Calu3 (cell line): ENCODE measurements at places on chromosomes 16 and 17. TPM values are rescaled to one million over a fixed set of nuclear protein-coding genes. Genes with fewer than 3 reads are reported as not detected.

- H3K36me3 ChIP-seq, result peaks cover 63% of the 10 kb centered on the region
- no peaks in the 10 kb centered on the region for H3K27me3 ChIP-seq
Observed at GRCh38 chr17:81910840-81911276, 341 bp downstream of the PCYT2 start.

PRSS21 gene
- total RNA-seq, result not detected in 2 replicates

DNA sequence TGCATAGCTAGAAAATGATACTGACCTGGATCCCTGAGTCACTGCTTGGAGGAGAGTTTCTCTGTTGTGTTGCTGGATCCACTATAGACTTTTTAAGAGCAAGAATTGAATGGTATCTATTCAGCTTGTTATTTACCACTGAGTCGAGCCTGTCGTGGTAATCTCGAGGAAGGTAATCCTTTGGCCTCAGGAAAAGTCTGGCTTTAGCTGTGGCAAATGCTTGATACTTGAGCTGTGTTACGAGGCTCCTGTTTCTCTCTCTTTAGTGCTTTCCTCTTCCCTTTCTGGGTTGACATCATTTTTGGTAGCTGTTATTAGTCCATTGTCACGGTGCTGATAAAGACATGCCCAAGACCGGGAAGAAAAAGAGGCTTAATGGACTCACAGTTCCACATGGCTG, 314.3 kb downstream of the SNX29 start:
- peaks cover 8% of the 10 kb centered on the region for H3K4me1 ChIP-seq
- H3K4me3 ChIP-seq, result no peak overlapping the region
- H3K27ac ChIP-seq, result no peak overlapping the region

DNA sequence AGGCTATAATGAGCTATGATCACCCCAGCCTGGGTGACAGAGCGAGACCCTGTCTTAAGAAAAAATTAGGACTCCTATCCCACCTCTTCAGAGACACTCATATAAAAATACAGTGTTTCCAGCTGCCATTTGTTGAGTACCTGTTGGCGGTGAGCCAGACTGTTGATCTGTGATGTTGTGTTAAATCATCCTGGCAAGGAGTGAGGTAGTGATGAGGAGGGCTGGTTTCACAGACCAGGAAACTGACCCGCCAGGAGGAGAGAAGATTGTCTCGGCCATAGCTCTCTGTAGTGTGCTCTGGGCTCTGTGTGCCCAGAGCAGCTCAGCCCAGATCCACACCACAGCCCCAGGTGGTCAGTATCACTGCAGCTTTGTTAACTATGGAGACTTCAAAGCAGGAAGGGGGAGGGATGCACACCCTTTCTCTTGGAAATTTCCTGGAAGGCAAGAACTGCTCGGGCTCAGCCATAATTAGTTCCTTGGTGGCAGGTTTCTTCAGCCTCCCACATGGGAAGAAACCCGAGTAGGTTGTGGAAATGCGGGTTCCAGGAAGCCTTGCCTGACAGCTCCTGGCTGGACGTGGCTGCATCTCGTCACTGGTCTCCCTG, 343.0 kb downstream of the SNX29 start:
- no peak for DNase-seq
- H3K4me3 ChIP-seq, result no peak overlapping the region
- peaks cover 28% of the 10 kb centered on the region for H3K4me1 ChIP-seq
- H3K27me3 ChIP-seq, result no peaks in the 10 kb centered on the region
- no peak overlapping the region for H3K27ac ChIP-seq

HOXB1 gene
- not detected in 2 replicates for total RNA-seq

TXNL4B gene
- 18.0 TPM in 2 replicates for total RNA-seq

DNA sequence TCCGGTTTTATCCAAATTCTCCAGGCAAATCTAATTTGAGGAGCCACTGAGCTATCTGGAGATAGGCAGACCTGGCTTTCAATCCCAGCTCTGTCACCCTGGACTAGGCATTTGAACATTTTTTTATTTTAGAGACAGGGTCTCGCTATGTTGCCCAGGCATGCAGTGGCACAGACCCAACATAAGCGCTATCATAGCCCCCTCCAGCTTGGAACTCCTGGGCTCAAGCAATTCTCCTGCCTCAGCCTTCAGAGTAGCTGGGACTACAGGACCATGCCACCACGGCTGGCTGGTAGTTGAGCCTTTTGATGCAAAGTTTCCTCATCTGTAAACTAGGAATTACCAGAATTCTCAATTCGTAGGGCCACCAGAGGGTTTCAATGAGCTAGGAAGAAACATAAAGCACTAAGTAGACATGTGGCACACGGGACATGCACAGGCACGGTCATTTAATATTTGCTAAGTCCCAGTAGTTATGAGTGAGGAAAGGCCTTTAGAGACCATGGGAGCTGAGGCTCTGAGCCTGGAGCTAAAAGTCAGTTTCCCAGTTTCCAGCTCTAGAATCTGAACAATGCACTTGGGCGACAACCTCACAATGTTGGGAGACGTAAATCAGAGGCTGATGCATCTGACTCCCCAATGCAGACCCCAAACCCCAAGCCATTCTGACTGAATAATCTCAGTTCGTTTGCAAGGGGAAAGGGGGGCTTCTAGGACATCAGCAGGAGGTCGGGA, 1.1 kb downstream of the ELOB start:
- peaks cover 80% of the 10 kb centered on the region for H3K36me3 ChIP-seq
- H3K4me3 ChIP-seq, result peak overlapping the region; percentile 93
- DNase-seq, result no peak
- no peaks in the 10 kb centered on the region for H3K27me3 ChIP-seq
- H3K27ac ChIP-seq, result peak overlapping the region; percentile 89
- H3K4me1 ChIP-seq, result peaks cover 23% of the 10 kb centered on the region

DNA sequence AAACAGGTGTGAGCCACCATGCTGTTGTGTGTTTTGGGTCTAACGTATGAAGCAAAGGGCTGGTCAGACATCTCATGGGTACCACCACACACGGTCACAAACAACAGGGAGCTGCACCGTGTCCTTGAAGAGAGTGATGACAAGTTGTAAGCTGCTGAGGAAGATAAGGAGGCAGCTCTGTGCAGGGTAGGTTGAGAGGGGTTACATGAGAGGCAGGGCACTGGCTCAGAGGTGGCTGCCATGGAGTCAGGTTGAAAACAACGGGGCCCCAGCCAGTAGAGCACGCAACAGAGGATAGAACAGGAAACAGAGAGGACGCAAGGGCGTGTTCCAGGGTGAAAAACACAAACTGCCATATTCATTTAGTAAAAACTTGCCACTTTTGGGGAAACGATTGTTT, 52.2 kb downstream of the TRARG1 start:
- no peak overlapping the region for H3K27ac ChIP-seq
- H3K4me3 ChIP-seq, result no peak overlapping the region

- H3K27me3 ChIP-seq, result peaks cover 98% of the 10 kb centered on the region
- H3K4me1 ChIP-seq, result no peaks in the 10 kb centered on the region
- no peak overlapping the region for H3K27ac ChIP-seq
- no peak overlapping the region for H3K4me3 ChIP-seq
- H3K36me3 ChIP-seq, result no peaks in the 10 kb centered on the region
- DNase-seq, result no peak
Observed at GRCh38 chr17:74181341-74181740, 22.1 kb upstream of the RPL38 start.

CA5A gene
- total RNA-seq, result not detected in 2 replicates
